ENCODE measurements at places on chromosomes 13 and 19.

DNA sequence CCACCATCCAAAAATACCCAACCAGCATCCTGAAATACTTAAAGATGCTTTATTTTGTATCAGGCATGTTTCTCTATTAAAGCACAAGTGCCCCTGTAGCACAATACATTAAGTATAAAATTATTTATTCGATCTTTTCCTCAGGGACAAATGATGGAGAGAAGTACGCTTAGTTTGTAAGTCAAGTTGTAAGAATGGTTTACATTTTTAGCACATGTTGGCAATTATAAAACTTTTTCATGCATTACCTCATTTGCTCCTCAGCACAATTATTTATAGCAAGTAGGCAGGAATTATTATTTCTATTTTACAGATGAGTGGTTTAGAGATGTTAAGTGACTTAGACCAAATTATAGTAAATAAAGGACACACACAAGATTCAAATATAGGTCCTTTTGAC lies 232.6 kb upstream of the HTR2A start:
- no peak for DNase-seq

DNA sequence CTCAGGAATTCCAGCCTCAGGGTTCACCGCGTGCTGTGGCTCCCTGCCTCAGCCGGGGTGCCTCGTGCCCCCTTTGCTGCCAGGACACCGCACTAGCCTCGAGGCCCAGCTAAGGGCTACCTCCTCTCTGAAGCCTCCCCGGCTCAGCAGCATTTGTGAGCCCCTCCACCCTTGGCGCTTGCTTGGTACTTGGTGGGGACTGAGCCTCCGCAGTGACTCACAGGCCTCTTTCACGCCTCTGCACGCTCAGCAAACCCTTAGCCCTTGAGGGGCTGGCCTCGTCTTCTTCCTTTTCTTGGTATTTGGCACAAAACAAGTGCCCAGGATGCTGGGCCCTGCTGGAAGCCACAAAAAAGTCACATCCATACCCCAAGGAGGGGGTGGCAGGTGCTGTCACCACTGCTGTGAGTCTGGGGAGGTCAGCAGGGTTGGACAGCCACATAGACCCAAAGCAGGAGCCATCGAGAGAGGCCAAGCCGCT lies 85.4 kb upstream of the TM9SF2 start:
- no peak for DNase-seq

DNA sequence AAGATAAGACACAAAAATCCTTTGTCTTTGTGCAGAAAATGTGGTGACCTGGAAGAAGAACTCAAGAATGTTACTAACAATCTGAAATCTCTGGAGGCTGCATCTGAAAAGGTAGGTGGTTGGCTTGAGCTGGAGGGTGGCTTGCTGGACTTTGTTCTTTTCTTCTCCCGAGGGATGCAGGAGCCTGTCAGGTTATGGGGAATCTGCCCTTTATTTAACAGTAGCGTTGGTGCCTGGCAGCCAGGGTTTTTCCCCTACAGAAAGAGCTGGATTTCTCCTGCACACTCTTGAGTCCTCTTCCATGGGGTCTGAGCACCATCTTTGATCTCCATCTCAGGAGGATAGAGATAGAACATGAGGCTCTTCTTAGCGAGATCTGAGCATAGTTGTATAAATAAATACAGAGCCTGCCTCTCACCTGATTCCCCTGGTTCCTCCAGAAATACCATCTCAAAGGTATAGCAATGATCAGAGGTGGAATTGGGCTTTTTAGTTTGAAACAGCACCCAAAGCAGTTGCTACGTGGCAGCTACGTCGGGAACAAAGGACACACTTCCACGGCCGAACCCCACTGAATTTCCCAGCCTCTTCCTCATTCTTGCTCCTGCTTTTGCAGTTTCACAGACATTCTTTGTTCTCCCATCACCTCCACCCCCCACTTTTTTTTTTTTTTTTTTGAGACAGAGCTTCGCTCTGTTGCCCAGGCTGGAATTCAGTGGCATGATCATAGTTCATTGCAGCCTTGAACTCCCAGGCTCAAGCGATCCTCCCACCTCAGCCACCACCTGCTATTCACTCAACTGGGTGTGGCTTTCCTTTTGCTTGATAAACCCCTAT lies 12.9 kb downstream of the TPM4 start:
- DNase-seq, result no peak

DNA sequence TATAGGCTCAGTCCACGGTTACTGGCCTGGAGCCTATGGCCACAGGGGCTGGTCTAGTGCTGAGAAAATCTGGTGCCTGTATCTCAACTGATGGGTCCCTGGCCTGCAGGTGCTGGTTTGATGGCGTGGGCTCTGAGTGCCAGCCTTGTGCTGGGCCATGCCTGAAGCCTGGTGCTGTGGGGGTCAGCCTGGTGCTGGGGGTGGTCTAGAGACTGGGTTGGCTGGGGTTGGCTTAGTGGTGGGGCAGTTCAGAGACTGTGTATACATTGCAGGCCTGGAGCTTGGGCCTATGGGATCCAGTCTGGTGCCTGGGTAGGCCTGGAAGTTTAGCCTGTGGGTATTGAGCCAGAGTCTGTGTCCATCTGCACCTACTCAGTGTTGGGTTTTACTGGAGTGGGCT lies 36.4 kb downstream of the SLC10A2 start:
- DNase-seq, result no peak

- DNase-seq, result no peak
These were observed 8.6 kb downstream of the TNFAIP8L1 start for GRCh38 chr19:4647676-4648644.

- no peak for DNase-seq
These were observed 533 bp upstream of the UHRF1 start for GRCh38 chr19:4908781-4909155.

DNA sequence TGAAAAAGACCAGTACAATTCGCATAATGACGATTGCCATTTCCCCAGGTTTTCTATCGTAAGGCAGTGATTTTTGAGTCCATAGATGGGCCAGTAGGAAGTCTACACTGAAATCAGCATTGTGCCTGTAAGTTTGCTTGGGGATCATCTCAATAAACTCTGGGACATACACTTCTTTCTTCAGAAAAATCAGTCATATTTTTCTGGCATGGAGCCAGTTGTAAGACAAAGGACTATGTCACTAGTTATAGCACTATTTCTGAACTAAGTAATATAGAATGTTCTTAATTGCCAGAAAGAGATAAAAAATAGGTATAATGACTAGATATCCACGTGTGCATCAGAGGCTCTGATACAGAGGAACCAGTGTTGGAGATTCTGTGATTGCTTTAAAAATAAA lies 243.5 kb downstream of the LMO7 start:
- DNase-seq, result no peak
